Activated T-helper 2 cell treated with anti-CD3 and anti-CD28 coated beads, Interferon-gamma antibody, Interleukin-2, Interleukin-4, amounts not matched to agents 10 μg/mL and 5 μg/mL and 100 μg/mL, durations not matched to agents 14 hours and 24 hours and 36 hours (primary cell): ENCODE measurements at places on chromosomes 4 and X.

DNA sequence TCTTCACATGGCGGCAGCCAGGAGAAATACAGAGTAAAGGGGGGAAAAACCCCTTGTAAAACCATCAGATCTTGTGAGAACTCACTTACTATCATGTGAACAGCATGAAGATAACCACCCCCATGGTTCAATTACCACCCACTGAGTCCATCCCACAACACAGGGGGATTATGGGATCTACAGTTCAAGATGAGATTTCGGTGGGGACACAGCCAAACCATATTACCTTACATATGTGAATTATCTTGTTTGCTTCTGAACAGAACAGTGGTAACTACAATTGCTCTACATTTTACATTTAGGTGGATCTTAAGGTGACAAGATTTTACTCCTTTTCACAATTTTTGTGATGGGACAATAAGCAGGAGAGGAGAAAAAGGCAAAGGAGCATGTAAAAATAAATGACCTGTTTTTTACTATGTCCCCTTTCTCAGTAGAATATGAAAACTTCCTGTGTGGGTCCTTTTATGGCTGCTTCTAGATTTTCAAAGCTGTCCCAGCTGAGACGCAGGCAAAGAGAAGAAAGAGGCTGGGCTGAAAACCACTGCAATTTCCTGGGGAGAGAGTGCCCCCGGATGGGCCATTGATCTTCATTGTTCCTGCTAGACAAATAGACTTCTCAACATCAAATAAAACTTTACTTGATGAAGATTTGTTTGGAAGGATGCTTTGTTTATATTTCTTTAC lies 45.9 kb upstream of the PGM2 start:
- peak; percentile 28 for DNase-seq

DNA sequence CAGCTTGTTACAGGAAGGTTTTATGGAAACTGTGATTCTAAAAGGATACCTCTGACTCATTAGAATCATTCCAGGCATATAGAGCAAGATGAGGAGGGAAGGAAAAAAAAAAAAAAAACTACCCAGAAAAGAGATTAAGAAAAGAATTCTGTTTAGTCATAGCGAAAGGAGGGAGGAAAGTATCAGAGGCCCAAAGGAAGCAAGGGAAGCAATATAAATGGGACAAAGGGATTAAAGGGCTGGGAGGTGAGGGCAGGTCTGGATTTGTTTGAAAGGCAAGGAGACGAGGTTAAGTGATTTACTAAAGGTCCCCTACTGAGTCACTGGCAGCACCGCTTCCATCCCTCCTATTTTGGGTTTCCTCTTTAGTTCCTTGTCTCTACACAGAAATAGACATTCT lies 88.6 kb upstream of the IL1RAPL1 start:
- no peak for DNase-seq

DNA sequence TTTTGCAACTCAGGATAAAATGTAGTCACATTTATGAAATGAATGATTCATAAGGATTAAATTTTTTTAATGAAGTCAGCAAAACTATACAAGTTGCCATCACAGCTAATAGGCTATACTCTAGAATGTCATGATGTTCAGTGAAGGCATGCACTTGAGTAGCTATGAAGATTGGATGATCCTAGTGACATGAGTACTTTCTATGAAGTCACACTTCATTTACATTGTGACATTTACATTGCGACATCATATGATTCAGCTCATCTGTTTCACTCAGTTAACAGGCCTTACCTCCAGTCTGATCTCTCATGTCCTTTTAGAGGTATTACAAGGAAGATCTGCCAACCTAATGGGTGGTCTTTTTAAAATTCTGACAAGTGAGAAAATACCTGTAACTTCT lies 82.7 kb upstream of the FGF13 start:
- DNase-seq, result no peak

GRCh38 chr4:162874748-162875147 lies 291.9 kb downstream of the NAF1 start:
- no peak for DNase-seq

- DNase-seq, result no peak
Observed at GRCh38 chr4:58499182-58499581, 1389.0 kb upstream of the IGFBP7 start.

GRCh38 chrX:41293269-41293668 lies 40.7 kb upstream of the DDX3X start:
- DNase-seq, result no peak

- DNase-seq, result no peak
Observed at GRCh38 chr4:101252721-101253120, 94.6 kb downstream of the PPP3CA start.

DNA sequence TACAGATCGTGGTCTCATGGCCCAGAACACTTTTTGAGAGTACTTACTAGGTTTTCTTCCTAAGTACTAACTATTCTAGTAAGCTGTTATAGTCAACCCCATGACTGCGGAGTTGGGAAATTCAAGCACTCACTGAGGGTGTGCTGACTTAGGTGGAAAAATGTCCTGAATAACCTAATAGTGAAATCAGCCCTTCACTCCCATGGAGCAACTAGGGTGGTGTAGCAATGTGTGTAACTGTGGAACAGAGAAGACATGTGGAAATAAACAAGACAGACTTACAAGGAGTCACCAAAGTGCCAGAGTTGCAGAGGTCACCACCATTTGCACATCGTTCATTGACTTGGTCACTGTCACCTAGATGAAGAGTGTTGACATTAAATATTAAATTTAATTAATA lies 12.1 kb upstream of the VSIG4 start:
- DNase-seq, result no peak
